ENCODE measurements at places on chromosomes 13 and 19.

GRCh38 chr13:99867535-99868257, 103.9 kb downstream of the ZIC5 start:
- no peak for DNase-seq

DNA sequence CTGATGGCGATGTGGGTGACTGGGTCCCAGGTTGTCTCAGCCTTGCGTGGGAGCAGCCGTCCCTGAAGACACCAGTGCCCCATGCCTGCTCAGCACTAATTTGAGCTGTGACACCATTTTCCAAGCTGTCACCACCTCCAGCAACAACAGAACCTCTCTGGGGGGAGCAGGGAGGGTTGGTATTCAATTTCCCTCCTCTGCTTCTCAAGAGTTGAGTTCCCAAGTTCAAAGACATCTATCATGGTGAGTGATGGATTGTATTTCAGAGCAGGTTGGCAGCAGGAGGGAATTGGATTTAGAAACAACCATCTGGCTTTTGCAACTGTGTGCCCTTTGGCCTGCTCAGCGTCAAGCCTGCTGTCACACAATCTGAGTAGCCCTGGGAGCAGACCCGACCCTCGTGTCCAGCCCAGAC, 46.9 kb upstream of the UQCRFS1 start:
- DNase-seq = no peak

- no peak for DNase-seq
These were observed 522.1 kb downstream of the SUCLA2 start for GRCh38 chr13:47478985-47479384.

DNA sequence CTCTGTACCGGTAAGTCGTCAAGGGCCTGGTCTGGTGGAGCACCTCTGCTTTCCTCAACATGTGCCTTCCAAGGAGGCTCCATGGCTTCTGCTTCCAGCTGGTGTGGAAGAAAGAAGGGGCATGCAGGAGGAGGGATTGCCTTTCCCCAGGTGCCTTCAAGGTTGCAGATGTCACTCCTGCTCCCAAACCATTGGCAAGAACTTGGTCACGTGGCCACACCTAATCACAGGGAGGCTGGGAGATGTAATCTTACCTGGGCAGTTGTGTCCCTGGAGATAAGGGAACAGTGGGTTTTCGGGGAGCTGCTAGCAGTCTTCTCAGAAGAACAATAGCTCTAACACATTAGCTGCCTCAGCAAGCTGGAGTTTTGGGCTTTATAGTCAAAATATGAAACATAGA, 9.7 kb upstream of the GPR18 start:
- no peak for DNase-seq

GRCh38 chr19:47423203-47423882, 4.0 kb upstream of the MEIS3 start:
- no peak for DNase-seq

GRCh38 chr13:27193496-27193895, 21.9 kb upstream of the USP12 start:
- no peak for DNase-seq

DNA sequence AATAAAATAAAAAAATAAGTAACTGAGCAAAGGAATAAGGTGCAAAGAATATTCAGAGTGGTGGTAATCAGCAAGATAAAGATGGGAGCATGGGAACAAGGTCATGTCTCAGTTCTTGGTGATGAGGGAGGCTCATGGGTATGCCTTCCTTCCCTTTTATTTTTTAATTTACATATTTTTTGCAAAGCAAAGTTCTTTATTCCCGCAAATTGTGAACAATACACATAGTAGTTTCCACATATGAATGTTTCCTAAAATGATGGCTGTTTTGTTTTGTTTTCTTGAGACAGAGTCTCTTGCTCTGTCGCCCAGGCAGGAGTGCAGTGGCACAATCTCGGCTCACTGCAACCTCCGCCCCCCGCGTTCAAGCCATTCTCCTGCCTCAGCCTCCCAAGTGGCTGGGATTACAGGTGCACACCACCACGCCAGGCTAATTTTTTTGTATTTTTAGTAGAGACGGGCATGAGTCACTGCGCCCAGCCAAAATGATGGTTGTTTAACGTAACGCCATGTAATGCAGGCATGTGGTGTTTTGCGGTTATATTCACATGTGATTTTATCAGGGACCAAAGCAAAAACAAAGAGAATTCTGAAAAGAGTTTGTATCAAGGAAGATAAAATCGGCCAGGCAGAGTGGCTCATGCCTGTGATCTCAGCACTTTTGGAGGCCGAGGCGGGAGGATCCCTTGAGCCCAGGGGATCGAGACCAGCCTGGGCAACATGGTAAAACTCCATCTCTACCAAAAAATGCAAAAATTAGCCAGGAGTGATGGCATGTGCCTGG, 4.5 kb upstream of the ADGRE2 start:
- no peak for DNase-seq

DNA sequence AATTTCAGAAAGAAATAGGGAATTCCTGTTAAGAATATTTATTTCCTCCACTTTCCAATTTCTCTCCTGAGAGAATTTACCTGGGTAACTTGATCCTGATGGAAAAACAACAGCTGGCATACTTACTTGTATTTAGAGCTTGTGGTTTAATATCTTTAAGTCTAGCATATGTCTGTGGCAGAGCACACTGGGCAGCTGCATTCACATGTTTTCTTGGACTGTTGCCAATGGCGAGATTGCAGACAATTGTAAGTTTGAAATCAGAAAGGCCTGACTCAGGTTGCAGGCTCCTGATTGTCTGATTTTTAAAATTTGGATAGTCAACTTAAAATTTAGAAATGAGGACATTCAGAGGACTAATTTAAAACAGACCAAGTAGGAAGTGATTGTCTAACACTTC, 66.9 kb downstream of the NHLRC3 start:
- DNase-seq = no peak

DNA sequence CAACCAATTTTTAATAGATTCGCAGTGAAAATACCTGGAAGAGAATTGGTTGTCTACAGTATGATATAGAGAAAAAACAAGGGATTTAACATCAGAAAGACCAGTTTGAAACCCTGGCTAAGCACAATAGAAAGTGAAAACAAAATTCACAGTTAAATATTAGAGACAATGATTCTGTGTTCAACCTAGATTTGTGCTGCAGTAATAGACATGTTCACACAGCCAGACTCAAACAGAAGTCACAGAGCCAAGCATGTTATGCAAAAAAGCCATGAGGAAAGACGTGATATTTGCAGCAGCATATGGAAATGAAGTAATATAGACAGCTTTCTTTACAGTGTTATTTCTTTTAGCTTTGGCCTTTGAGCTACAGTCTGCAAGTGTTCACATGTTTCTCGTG, 48.1 kb downstream of the SCEL start:
- no peak for DNase-seq

DNA sequence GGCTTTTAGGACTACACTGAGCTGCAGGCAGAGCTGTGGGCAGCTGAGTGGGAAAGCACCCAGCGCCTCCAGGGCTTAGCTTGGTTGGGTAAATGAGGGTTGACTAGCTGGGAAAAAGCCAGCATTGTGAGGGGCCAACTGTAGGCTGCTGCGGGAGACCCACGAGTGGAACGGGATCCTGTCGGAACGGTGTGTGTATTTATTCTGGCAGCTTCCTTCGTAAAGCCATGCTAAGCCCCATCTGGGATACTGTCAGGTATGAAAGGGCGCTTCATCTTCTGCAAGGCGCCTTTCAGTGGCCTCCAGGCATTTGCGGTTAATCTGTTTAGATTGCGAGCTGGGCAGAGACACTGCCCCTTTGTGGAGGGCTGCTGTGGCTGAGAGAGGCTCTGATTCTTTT, 39.5 kb upstream of the CNMD start:
- no peak for DNase-seq

DNA sequence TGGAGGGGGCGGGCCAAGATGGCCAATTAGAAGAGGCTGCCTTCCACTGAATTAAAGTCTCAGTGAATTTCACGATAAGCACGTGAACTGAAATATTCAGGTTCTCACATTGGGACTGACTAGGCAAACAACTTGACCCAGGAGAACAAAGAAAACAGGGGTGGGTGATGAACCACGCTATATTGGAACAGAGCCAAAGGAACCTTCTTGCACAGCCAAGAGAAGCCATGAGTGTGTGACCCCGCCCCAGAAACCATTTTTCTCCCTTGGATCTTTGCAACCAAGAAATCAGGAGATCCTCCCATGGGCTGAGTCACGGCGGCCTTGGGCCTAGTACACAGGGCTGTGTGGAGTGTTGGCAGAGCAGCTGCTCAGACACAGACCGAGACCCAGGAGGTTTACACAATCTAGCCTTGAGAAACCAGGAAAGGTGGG, 36.8 kb downstream of the ERICH4 start:
- DNase-seq = no peak

GRCh38 chr19:16025108-16026101, 50.9 kb upstream of the TPM4 start:
- no peak for DNase-seq

GRCh38 chr19:38614289-38614688, 3.5 kb downstream of the MAP4K1 start:
- DNase-seq = no peak

All from CD4-positive, alpha-beta T cell treated with Interleukin-21 for 1 hour (primary cell).